ENCODE measurements at places on chromosomes 4 and X. TPM values are rescaled to one million over a fixed set of nuclear protein-coding genes. Genes with fewer than 3 reads are reported as not detected.

GRCh38 chr4:181693517-181693916 lies 549.7 kb upstream of the TENM3 start:
- no peak for DNase-seq

DNA sequence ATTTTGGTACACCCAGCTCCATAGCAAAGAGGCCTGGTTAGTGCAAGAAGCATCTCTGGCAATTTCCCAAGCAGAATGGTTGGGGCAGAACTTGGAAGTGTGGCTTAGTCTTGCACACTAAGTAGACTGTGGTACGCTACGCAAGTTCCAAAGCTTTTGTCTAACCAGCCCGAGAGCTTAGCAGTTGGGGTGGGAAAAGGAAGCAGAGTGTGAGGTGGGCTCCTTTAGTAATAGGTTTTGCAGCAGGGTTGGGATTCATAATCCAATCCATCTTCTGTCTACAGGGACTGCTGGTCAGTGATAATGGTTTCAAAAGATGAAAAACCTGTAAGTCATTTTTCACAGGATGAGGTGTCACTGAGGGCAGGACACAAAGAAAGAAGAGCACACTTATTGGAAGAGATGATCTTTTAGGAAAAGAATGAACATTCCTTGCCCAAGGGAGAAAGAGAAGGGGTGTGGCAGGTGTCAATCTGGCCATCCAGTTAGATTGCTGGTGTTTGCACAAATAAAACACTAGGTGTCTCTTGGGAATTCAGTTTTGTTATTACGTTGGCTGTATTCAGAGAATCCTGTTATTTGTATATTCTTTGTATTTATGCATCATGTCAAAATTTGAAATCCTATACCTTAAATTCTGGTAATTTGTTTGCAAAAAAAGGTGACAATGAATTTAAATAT lies 244.3 kb downstream of the GPAT3 start:
- DNase-seq = no peak

The SULT1B1 gene
- total RNA-seq = 2.8 TPM

DNA sequence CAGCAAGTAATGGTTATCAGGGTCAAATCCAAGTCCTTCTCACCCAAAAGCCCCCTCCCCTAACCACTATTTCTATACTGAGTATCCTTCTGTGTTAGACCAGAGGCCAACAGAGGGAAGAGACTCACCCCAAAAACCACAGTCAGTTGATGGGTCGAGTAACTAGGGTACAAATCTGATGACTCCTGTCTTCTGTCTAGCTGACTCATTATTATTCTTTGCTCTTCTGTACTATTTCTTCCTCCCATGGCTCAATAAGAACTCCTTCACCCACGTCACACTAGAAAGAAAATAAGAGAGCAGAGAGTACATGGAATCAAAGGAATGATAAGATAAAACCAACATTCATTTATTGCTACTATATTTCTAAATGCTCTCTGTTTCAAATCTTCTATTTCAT lies 2.0 kb downstream of the RAB40A start:
- no peak for DNase-seq

DNA sequence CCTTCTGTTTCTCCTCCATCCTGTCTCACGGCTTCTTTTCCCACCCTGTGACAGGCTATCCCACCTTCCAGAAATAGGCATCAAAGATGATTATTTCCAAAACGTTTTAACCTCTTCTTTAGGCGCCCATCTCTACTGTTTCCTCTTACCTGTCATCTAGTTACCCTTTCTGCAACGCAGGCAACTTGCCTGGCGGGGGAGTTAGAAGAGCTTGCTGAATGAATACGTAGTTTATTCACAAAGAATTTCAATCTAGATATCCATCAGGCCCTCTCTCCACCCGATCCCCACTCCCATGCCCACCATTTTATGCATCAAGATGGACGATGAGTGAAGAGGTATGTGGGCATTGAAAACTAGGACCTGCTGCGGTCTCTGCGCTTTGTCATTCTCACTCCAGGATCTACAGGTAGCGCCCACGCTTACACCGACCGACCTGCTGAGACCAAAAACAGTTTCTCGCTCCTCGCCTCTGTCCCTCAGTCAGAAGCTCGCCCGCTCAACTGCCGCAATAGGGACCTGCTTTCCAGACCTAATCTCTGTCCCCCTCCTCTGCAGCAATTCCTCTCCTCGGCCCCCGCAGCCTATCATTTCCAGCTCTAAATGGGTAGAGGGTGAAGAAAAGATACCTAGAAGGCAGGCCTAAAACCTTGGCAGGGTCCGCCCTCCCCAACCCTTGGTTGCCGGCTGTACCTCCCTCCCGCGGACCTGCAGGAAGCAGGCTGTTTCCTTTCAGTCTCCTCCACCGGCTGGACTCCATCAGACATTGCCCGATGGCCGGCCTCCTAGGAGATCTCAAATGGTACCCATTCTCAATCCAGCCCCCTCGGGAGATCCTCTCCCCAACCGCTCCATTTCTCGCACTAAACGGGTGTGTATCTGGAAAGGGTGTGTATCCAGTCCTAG lies 624 bp downstream of the BEX5 start:
- peak; percentile 49 for DNase-seq

The SPANXA1 gene
- total RNA-seq = not detected

The AFP gene
- total RNA-seq = not detected

The CT47B1 gene
- not detected for total RNA-seq

GRCh38 chrX:21408788-21409187 lies 34.6 kb downstream of the CNKSR2 start:
- DNase-seq = no peak

The TCEAL8 gene
- total RNA-seq = 36.0 TPM

DNA sequence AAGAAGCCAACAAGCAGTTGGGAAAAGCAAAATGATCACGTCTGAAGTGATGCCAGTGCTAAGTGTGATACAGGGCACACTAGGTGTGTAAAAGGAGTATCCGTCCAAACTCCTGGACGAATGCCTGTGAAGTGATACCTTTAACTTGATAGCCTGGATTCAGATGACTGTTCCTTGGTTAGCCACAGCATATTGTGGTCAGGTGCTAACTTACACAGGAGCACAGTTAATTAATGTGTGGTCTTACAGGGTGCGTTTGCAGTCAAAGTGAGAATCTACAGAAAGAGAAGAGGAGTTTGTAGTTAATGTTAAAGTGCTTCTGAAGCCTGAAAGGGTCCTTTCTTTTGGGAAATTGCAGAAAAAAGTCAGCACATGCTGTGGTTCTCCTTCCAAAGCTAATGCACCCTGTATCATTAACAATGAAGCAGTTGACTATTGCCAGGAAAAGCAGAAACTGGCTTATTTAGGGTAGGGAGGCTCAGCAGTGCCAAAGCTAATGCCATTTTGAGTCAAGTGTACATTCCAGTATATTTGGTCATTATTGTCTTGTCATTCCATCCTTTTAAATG lies 61.1 kb downstream of the DCLK2 start:
- no peak for DNase-seq

GRCh38 chrX:96889726-96890125 lies 6.0 kb downstream of the RPA4 start:
- DNase-seq = no peak

- DNase-seq = no peak
Observed at GRCh38 chrX:119417376-119417775, 18.2 kb downstream of the SLC25A43 start.

The ASB9 gene
- total RNA-seq = 0.32 TPM

The SPANXD gene
- total RNA-seq = not detected

DNA sequence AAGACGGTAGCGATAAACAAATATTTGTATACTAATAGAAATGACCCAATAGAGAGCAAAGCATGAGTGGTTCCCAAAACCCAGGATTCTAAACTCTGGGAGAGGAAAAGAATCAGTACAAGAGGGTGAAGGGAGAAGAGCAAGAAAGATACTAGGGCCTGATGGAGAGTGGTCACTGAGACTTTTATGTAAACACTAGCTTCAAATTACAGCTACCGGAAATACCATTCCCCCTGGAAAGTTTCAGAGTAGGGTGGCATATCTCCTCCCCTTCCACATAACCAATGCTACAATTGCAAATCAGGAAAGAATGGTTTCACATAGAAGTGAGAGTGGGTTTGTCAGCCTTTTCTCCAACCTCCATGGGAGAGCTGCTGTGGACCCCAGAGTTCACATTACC lies 77.1 kb downstream of the EIF4E start:
- DNase-seq = no peak

Data from activated CD4-positive, alpha-beta T cell treated with anti-CD3 and anti-CD28 coated beads for 36 hours (primary cell).